ENCODE measurements at places on chromosomes 1 and 21. TPM values are rescaled to one million over a fixed set of nuclear protein-coding genes. Genes with fewer than 3 reads are reported as not detected.

Gene SPRR1B
- total RNA-seq: not detected

Gene PCBP3
- total RNA-seq: 1.9 TPM

- DNase-seq: no peak
- no peaks in the 10 kb centered on the region for H3K27me3 ChIP-seq
- H3K36me3 ChIP-seq: no peaks in the 10 kb centered on the region
- no peak overlapping the region for H3K27ac ChIP-seq
- H3K4me3 ChIP-seq: no peak overlapping the region
Observed at GRCh38 chr1:208101661-208102431, 142.3 kb downstream of the PLXNA2 start.

DNA sequence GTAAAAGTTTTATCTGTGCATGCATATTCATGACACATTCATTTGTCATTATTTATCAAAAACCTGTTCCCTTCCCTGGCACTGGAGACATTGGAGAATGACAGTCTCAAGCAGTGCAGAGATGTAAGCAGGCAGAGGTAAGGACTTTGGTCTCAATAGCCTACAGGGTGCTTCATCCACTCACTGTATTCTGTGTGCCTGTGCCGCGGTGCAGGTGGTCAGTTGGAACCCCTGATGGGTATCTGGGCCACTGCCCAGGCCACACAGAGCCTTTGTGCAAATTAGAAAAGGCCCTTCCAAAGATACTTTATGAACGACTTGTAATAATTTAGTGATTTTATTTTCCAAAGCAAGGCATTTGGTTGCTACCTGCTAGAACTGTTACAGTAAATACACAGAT lies 44.0 kb downstream of the CDC42 start:
- no peak for DNase-seq
- no peak overlapping the region for H3K4me3 ChIP-seq

- H3K27me3 ChIP-seq: no peaks in the 10 kb centered on the region
- H3K4me3 ChIP-seq: no peak overlapping the region
- no peaks in the 10 kb centered on the region for H3K36me3 ChIP-seq
- H3K27ac ChIP-seq: no peak overlapping the region
- DNase-seq: no peak
Observed at GRCh38 chr1:51543858-51544257, 24.8 kb upstream of the EPS15 start.

Data from activated CD8-positive, alpha-beta T cell treated with anti-CD3 and anti-CD28 coated beads for 36 hours (primary cell).